ENCODE measurements at places on chromosomes 7 and 10.

- no peak for DNase-seq
Observed at GRCh38 chr10:53314876-53315275, 542.3 kb upstream of the MBL2 start.

- no peak for DNase-seq
Observed at GRCh38 chr10:100746784-100747455, 1.5 kb downstream of the PAX2 start.

GRCh38 chr7:138036135-138036534, 34.2 kb upstream of the CREB3L2 start:
- DNase-seq, result no peak

DNA sequence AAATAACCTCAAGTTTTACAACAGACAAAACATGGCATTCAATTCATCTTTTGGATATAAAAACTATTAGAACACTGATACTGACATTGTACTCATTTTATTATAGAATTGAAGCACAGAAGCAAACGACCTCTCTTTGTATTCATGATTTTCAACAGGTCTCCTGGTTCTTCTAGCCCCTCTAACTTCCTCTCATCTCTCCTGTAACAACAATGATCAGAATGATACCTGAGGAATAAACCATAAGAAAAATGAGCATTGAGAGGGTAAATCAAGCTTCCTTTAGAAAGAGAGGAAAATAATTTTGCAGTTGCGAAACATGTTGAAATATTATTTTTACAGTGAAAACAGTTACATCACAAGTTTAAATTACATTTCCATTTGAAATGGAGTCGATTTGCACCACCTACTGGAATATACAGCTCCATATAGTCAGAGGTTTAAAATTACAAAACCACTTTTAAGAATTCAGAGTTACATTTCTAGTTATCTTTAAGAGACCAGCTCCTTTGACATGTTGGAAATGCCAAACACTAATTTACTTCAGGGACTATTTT, 17.5 kb upstream of the TEX36 start:
- no peak for DNase-seq

Data from natural killer cell treated with Interleukin-12 subunit alpha and Interleukin-12 subunit beta and Interleukin-15 and Interleukin-18, amount 100 ng/mL, for 72 hours (primary cell).